Stimulated activated naive B cell treated with anti-CD40 and anti-IgM and Interleukin-4, amounts not matched to agents 10 μg/mL and 1 μg/mL and 100 μg/mL, for 72 hours (primary cell): ENCODE measurements at places on chromosomes 6 and 20.

DNA sequence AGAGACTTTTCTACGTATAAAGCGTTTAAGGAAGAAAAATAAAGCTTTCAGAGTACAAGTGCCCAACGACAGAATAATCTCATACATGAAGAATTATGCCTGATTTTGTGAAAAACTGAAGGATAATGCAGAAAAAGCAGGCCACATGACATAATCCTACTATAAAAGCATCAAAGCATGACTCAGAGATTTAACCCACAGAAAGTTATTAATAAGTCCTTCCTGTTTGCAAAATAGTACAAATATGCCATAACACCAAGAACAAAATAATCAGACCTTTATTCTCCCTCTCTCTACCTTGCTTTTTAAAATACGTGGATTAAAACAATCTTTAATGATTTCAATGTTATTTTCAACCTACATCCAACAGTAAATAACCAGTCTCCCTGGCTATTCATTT is 118.6 kb upstream of the BCLAF1 start:
- peaks cover 5% of the 10 kb centered on the region for H3K4me1 ChIP-seq
- no peak overlapping the region for H3K27ac ChIP-seq
- H3K4me3 ChIP-seq: no peak overlapping the region
- H3K36me3 ChIP-seq: no peaks in the 10 kb centered on the region
- no peak for DNase-seq

- H3K4me1 ChIP-seq: peaks cover 15% of the 10 kb centered on the region
- H3K4me3 ChIP-seq: no peak overlapping the region
- H3K36me3 ChIP-seq: peaks cover 7% of the 10 kb centered on the region
- no peak overlapping the region for H3K27ac ChIP-seq
Observed at GRCh38 chr6:26230351-26230750, 134.6 kb upstream of the BTN3A2 start.

DNA sequence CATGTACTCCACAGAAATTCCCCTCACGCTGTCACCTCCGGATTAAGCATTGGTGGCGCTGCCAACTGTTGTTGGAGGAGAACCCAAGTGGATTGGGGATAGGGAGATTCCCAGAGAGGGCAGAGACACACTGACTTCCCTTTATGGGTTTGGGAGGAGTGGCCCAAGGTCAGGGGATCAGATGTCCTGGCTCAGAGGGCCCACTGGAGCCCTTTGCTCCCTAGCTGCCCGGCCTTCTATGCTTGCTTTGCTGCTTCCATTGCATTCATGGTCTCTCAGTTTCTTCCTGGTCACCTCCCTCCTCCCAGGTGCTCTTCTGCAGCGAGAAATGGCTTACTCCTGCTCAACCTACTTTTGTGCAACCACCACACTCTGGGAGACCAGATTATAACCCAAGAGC is 14.3 kb downstream of the CUL9 start:
- H3K27ac ChIP-seq: no peak overlapping the region
- H3K27me3 ChIP-seq: no peaks in the 10 kb centered on the region
- H3K4me1 ChIP-seq: peaks cover 5% of the 10 kb centered on the region
- H3K36me3 ChIP-seq: peaks cover 38% of the 10 kb centered on the region

DNA sequence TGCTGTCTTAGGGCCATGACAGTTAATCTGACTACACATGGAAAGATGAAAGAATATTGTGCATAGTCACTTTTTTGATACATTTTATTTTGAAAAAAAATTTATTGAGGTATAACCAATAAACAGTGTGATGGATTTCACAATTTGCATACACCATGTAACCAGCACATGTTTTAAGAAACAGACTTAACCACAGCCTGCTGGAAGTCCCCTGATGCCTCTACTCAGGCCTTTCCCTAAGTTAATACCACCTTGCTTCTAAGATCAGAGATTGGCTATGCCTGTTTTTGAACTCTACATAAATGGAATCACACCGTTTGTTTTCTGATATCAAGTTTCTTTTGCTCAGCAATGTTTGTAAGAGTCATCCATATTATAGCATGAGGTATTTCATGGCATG is 136.3 kb downstream of the CFAP61 start:
- H3K4me1 ChIP-seq: no peaks in the 10 kb centered on the region
- DNase-seq: no peak
- no peak overlapping the region for H3K4me3 ChIP-seq
- peaks cover 7% of the 10 kb centered on the region for H3K27me3 ChIP-seq

GRCh38 chr6:36862164-36862847 is 12.3 kb downstream of the PPIL1 start:
- no peak overlapping the region for H3K4me3 ChIP-seq
- H3K27me3 ChIP-seq: no peaks in the 10 kb centered on the region
- peaks cover 32% of the 10 kb centered on the region for H3K36me3 ChIP-seq
- no peak for DNase-seq

DNA sequence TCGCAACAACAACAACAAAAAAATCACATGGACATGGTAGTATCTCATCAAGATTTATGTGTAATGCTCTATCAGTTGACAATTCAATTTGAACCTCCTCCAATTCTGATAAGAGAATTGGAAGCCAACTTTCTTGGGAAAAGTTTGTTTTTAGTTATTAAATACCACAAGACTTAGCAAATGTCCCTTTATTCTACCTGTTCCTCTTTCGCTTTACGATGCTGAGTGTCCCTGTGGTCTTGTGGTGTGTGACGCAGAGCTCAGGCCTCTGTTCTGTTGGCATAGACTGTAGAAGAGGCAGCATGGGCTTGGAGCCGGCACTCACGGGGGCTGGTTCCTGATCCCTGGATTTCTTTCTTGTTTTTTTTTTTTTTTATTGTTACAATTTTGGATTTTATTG is 76.7 kb downstream of the PSMB1 start:
- no peak for DNase-seq
- H3K4me3 ChIP-seq: no peak overlapping the region
- H3K27me3 ChIP-seq: peaks cover 13% of the 10 kb centered on the region
- H3K4me1 ChIP-seq: no peaks in the 10 kb centered on the region
- no peaks in the 10 kb centered on the region for H3K36me3 ChIP-seq
